ENCODE measurements at places on chromosomes 2 and 18.

- peaks cover 24% of the 10 kb centered on the region for H3K4me1 ChIP-seq
- no peak for DNase-seq
- H3K27me3 ChIP-seq: no peaks in the 10 kb centered on the region
- no peaks in the 10 kb centered on the region for H3K36me3 ChIP-seq
- H3K27ac ChIP-seq: no peak overlapping the region
These were observed 6.2 kb downstream of the STRN start for GRCh38 chr2:36960005-36960675.

- no peaks in the 10 kb centered on the region for H3K36me3 ChIP-seq
- DNase-seq: peak; percentile 28
- no peaks in the 10 kb centered on the region for H3K27me3 ChIP-seq
- no peak overlapping the region for H3K4me3 ChIP-seq
- no peak overlapping the region for H3K27ac ChIP-seq
These were observed 84.5 kb upstream of the LCLAT1 start for GRCh38 chr2:30362468-30363081.

GRCh38 chr2:8543060-8543382 lies 138.8 kb upstream of the ID2 start:
- H3K27me3 ChIP-seq: no peaks in the 10 kb centered on the region
- H3K36me3 ChIP-seq: no peaks in the 10 kb centered on the region
- peaks cover 32% of the 10 kb centered on the region for H3K4me1 ChIP-seq
- H3K27ac ChIP-seq: no peak overlapping the region

- no peak overlapping the region for H3K27ac ChIP-seq
- H3K4me1 ChIP-seq: no peaks in the 10 kb centered on the region
- no peak for DNase-seq
- H3K4me3 ChIP-seq: no peak overlapping the region
These were observed 320.6 kb downstream of the NCKAP5 start for GRCh38 chr2:133247631-133248030.

- no peaks in the 10 kb centered on the region for H3K36me3 ChIP-seq
- H3K27me3 ChIP-seq: peaks cover 6% of the 10 kb centered on the region
- DNase-seq: no peak
- H3K27ac ChIP-seq: no peak overlapping the region
- no peaks in the 10 kb centered on the region for H3K4me1 ChIP-seq
These were observed 240.7 kb downstream of the DCDC2C start for GRCh38 chr2:3944071-3944470.

- no peak overlapping the region for H3K4me3 ChIP-seq
- no peak overlapping the region for H3K27ac ChIP-seq
- no peaks in the 10 kb centered on the region for H3K27me3 ChIP-seq
- DNase-seq: no peak
- no peaks in the 10 kb centered on the region for H3K4me1 ChIP-seq
These were observed 7.7 kb downstream of the DNMT3A start for GRCh38 chr2:25333981-25334380.

DNA sequence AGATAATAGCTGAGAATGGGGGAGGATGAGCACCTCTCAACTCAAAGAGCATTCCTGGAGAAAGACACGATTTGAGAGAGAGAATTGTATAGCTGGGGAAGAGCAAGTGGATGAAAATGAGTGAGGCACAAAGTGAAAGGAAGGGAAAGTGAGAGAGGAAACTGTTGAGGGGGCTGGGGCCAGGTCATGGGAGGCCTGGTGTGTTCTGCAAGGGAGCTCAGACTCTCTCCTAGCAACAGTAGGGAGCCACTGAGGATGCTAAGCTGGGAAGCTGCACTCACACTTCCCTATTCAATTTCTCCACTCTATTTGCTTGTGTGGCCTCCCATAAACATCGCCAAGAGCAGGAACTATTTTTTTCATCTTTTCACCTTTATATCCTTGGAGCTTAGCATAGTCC lies 14.8 kb downstream of the EVA1A start:
- H3K36me3 ChIP-seq: peaks cover 4% of the 10 kb centered on the region
- no peak overlapping the region for H3K4me3 ChIP-seq
- H3K27me3 ChIP-seq: no peaks in the 10 kb centered on the region
- DNase-seq: no peak

- H3K4me3 ChIP-seq: no peak overlapping the region
- no peaks in the 10 kb centered on the region for H3K27me3 ChIP-seq
- peaks cover 62% of the 10 kb centered on the region for H3K36me3 ChIP-seq
- no peak overlapping the region for H3K27ac ChIP-seq
- no peak for DNase-seq
These were observed 23.8 kb downstream of the FHL2 start for GRCh38 chr2:105375001-105375561.

- peaks cover 13% of the 10 kb centered on the region for H3K4me1 ChIP-seq
- H3K36me3 ChIP-seq: no peaks in the 10 kb centered on the region
- H3K27ac ChIP-seq: no peak overlapping the region
- H3K4me3 ChIP-seq: no peak overlapping the region
- peak; percentile 56 for DNase-seq
- no peaks in the 10 kb centered on the region for H3K27me3 ChIP-seq
These were observed 118.8 kb downstream of the MGAT5 start for GRCh38 chr2:134372611-134373131.

GRCh38 chr18:55996717-55997116 lies 408.7 kb upstream of the TCF4 start:
- H3K27ac ChIP-seq: no peak overlapping the region
- H3K36me3 ChIP-seq: no peaks in the 10 kb centered on the region
- DNase-seq: no peak
- H3K27me3 ChIP-seq: no peaks in the 10 kb centered on the region
- H3K4me3 ChIP-seq: no peak overlapping the region

DNA sequence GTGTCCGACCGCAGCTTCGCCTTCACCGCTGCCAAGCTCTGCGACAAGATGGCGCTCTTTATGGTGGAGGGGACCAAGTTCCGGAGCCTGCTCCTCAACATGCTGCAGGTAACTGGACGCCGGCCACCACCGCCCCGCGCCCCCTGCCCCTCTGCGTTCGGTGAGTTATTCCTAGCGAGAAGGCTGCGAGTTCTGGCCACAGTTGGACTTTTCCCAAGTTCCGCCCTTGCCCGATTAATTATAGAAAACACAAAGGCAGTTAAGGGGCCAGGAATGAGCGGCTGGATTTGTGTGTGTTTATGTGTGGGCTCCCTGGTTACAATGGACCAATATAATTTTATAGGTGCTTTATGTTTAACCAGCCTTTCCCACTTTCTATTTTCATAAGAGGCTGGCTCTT lies 189.2 kb downstream of the SMAD7 start:
- DNase-seq: no peak
- H3K36me3 ChIP-seq: no peaks in the 10 kb centered on the region
- no peaks in the 10 kb centered on the region for H3K27me3 ChIP-seq
- H3K27ac ChIP-seq: no peak overlapping the region
- H3K4me3 ChIP-seq: no peak overlapping the region
- no peaks in the 10 kb centered on the region for H3K4me1 ChIP-seq

DNA sequence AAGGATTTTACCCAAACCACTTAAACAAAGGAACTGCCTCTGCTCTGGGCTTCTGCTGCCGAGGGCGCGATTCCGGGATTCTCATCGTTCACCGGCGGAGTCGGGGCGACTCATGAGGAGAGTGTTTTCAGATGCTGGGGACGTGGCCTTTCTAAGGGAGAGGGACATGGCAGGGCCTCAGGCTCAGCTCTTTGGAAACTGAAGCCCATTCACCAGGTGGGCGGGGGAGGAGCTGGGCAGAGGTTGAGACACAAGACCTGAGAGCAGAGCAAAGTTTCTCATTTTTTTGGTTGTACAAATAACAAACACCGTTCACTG lies 29.8 kb downstream of the NFATC1 start:
- no peak overlapping the region for H3K27ac ChIP-seq
- H3K27me3 ChIP-seq: no peaks in the 10 kb centered on the region
- H3K4me1 ChIP-seq: no peaks in the 10 kb centered on the region
- DNase-seq: no peak

GRCh38 chr2:60567919-60568768 lies 14.7 kb upstream of the BCL11A start:
- H3K27me3 ChIP-seq: peaks cover 81% of the 10 kb centered on the region
- DNase-seq: no peak
- no peaks in the 10 kb centered on the region for H3K4me1 ChIP-seq
- H3K27ac ChIP-seq: no peak overlapping the region
- no peaks in the 10 kb centered on the region for H3K36me3 ChIP-seq
- no peak overlapping the region for H3K4me3 ChIP-seq

DNA sequence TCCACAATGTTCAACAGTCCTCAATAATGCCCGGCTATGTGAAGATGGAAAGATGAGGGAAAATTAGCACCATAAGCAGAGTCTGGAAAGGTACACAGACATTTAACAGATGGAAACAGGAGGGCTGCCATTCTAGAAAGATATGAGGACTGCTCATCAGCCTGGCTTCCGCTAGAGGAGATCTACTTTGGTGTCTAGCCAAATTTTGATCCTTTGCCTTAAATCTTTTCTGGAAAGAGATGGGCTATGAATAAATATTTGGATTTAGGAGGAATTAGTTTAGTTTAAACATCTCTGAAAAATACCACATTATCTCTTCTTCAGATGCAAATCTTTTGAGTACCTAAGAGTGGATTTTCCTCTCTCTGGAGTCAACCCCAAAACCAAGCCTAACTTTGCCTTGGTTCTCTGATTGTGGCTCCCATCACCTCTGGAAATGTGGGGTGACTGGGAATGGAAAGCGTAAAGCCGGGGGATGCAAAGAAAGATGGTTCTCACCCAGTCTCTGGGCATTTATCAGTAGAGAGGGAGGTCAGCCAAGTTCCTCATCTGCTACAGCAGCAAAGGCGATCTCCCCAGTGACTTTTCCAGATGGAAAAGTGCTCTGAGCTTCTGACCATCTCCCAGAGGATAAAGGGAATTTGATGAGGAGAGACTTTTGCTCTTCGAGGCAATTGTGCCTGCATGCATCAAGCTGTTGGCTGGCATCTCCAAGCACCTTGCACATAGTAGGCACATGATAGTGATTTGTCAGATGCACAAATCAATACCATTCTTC lies 410.6 kb downstream of the ZNF521 start:
- no peak for DNase-seq
- H3K27me3 ChIP-seq: peaks cover 20% of the 10 kb centered on the region
- H3K36me3 ChIP-seq: no peaks in the 10 kb centered on the region

GRCh38 chr2:73832930-73833329 lies 4.2 kb downstream of the STAMBP start:
- H3K36me3 ChIP-seq: peaks cover 16% of the 10 kb centered on the region
- peaks cover 38% of the 10 kb centered on the region for H3K4me1 ChIP-seq
- peak; percentile 62 for DNase-seq
- no peak overlapping the region for H3K4me3 ChIP-seq
- no peaks in the 10 kb centered on the region for H3K27me3 ChIP-seq

GRCh38 chr2:232245111-232245510 lies 133.4 kb upstream of the ALPP start:
- peaks cover 7% of the 10 kb centered on the region for H3K4me1 ChIP-seq
- no peak overlapping the region for H3K27ac ChIP-seq
- H3K4me3 ChIP-seq: no peak overlapping the region
- no peak for DNase-seq

DNA sequence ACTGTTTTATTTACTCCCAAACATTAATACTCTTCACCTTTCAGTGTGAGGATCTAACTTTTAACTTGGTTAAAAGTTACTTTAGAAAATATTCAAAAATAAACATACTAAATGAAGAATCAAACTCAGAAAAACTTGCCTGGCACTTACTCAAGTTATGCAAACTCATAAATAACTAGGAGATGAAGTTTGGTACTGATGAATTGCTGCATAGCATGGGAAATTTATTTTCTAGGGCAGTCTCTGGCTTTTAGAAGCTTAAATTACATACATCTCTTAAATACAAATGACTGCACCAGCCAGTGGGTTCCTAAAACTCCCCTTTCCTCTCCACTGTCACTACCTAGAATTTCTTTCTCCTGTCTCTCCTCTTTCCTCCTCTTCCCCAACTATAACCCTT lies 46.7 kb upstream of the CREB1 start:
- peaks cover 39% of the 10 kb centered on the region for H3K4me1 ChIP-seq
- no peaks in the 10 kb centered on the region for H3K27me3 ChIP-seq
- peak; percentile 9 for DNase-seq
- peak overlapping the region; percentile 59 for H3K27ac ChIP-seq

- H3K4me3 ChIP-seq: no peak overlapping the region
- H3K36me3 ChIP-seq: no peaks in the 10 kb centered on the region
- H3K27ac ChIP-seq: no peak overlapping the region
These were observed 88.0 kb downstream of the TEX51 start for GRCh38 chr2:126986631-126987187.

DNA sequence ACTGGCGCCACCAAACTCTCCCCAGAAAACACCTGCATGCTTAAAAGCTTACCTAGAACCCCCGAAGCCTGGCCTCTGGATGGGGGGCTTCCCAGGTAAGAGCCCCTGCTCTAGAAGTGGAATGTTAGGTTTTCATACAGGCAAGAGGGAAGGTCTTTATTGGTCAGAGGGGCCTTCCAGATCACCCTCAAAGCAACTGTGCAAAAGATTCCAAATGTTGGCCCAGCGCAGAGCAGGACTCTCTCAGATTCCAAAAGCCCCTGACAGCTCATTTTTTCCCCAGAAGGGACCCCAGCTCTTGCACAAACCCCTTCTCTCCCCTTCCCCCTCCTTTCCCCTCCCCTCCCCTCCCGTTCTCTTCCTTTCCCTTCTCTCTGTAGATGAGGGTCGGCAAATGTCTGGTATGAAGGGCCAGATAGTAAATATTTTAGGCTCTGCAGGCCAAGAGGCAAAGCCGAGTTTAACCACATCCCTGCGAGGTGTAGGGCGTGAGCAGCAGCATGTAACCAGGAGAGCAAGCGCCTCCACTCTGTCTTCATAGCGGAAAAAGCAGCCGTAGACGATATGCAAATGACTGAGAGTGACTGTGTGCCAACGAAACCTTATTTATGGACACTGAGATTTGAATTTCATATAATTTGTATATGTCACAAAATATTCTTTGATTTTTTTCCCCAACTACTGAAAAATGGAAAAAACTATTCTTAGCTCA lies 116.9 kb downstream of the SMAD7 start:
- peak overlapping the region; percentile 51 for H3K4me3 ChIP-seq
- peak; percentile 26 for DNase-seq
- no peaks in the 10 kb centered on the region for H3K27me3 ChIP-seq
- H3K36me3 ChIP-seq: no peaks in the 10 kb centered on the region
- H3K4me1 ChIP-seq: peaks cover 36% of the 10 kb centered on the region

Data from PC-3 (cell line).